ENCODE measurements at places on chromosomes 11 and 22.
A peak's percentile ranks its signal among the peaks of the same experiment; 100 is the strongest.

DNA sequence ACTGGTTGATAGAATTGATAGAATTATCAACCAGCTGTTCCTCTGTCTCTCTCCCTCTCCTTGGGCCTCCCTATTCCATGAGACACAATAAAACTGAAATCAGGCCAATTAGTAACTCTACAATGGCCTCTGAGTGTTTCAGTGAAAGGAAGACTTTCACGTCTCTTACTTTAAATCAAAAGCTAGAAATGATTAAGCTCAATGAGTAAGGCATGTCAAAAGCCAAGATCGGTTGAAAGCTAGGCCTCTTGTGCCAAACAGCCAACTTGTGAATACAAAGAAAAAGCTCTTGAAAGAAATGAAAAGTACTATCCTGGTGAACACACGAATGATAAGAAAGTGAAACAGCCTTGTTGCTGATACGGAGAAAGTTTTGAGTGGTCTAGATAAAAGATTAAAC lies 16.6 kb downstream of the PIH1D2 start:
- DNase-seq: no peak

GRCh38 chr11:29231586-29231985 lies 785.2 kb downstream of the KCNA4 start:
- DNase-seq: no peak

DNA sequence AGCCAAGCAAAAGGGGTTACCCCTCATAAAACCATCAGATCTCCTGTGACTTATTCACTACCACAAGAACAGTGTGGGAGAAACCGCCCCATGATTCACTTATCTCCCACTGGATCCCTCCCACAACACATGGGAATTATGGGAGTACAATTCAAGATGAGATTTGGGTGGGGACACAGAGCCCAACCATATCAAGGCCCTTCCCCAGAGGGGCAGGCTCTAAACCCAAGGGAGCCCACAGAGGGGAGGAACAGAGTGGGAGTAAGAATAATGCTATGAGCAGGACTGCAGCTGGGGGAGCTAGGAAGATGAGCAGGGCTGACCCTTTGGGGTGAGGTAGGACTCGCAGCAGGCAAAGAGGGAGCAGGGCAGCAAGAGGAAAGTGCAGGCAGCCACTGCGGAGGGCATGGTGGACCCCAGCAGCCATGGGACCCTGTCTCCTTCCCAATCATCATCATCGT lies 59.3 kb downstream of the CD82 start:
- no peak for DNase-seq

DNA sequence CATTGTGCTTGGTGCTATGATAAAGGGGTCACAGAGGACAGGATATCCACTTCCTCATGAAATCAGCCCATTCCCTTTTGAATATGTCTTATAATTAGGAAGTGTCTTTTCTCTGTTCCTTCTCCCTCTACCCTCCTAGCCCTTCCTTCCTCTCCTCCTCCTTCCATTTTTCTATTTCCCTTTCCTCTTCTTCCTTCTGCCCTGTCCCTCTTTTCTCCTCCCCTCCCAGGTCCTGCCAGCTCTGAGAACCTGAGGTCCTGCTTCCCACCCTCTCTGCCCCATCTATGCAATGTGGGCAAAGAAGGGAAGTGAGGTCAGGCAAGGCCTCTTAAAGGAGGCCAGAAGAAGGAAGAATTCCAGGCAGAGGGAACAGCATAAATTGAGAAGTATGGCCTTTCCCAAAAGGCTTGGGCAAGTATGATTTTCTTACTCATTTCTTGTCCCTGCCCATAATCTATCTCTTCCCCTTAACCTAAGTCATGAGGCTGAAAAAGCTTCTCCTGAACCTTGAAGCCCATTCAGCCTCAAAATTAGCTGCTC lies 7.7 kb upstream of the UBASH3B start:
- no peak for DNase-seq

DNA sequence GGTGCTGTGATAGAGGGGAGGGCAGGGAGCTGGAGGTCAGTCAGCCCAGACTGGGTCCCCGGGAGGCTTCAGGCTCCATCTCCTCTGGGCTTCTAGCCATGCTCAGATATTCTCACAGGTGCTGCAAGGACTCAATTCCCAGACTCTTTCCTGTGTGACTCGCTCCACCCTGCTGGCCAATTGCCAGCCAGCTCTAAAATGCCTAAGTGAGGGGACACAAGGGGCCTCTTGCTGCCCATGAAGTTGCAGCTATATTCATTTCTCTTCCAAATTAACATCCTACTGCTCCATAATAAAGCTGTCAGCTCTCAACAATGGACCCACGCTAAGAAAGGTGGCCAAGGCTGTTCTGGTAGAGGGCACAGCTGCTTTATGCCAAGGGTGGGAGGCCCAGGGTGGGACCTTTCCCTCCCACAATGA lies 101.5 kb downstream of the PLEKHA7 start:
- DNase-seq: no peak

GRCh38 chr11:22477312-22477711 lies 139.1 kb downstream of the SLC17A6 start:
- no peak for DNase-seq

GRCh38 chr11:44936525-44936924 lies 14.2 kb downstream of the TP53I11 start:
- DNase-seq: no peak

DNA sequence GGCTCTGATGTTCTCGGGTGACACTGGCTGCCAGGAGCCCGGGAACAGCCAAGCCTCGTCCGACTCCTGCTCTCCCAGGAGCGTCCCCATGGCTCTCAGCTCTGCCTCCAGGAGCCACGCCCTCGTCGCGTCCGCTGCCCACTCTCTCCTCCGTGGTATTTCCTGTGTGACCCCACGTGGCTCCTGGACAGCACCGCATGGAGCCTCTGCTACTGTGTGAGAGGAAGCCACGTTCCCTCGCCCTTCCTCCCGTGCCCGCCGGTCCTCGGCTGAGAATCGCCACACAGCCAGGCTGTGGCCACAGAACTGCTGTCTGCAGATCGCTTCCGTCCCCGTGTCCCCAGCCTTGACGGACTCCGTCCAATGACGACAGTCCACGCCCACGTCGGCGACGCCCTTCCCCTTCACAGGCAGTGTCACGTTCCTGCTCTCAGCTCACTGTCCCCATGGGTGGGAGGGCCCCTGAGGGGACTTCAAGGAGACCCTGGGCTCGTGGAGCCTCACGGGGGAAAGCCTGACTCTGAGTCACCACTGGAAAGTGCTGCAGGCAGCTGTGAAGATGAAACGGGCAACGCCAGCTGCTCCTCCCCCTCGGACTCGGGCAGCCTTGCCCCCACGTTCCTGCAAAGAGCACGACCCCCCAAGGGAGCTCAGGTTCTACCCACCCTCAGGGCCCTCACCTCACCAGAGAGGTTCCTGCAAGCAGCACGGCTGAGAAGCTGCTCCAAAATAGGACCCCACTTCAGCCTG lies 458.5 kb downstream of the BRD1 start:
- no peak for DNase-seq

GRCh38 chr11:105693075-105693759 lies 83.3 kb downstream of the GRIA4 start:
- no peak for DNase-seq

- peak; percentile 23 for DNase-seq
Observed at GRCh38 chr11:58628446-58628845, 6.0 kb downstream of the CNTF start.

- DNase-seq: no peak
Observed at GRCh38 chr22:29860006-29860766, 22.1 kb upstream of the ASCC2 start.
